ENCODE measurements at places on chromosomes 5 and 9.

DNA sequence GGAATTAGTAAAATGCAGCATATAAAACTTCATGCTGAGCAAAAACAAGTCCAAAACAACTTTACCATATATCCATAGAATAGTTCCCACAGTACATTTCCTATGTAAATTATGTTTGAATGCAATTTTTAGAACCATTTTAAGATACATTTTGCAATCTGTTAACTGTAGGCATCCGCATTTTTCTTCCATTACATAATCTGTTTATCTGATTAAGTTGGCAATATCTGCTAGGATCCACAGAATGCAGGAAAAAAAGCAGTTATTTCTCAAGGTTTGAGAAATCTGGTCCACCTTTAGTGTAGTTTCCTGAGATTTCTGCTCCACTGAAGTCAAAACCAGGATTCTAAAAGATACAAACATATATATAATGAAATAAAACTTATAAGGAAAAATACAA, 6.2 kb downstream of the NUDCD2 start:
- DNase-seq, result no peak

GRCh38 chr5:110865400-110866094, 126.7 kb downstream of the SLC25A46 start:
- peak; percentile 36 for DNase-seq

GRCh38 chr5:59587489-59588337, 305.8 kb downstream of the PDE4D start:
- DNase-seq, result no peak

DNA sequence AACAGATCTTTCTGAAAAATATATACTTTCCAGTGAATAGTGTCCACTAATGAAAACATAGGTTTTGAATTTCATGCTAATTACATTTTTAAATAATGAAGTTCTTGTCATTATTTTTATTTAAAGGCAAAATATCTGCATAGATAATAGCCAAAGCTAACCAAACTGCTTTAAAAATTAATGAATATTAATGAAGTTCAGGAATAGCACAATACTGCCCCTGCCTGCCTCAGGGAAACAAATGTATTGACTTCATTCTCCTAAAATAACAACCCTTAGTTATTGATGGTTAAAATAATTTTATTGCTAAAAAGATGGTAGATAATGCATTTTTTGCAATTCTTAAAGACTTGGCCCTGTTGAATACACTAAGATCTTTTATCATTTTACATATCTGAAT, 103.6 kb upstream of the SSBP2 start:
- no peak for DNase-seq

- no peak for DNase-seq
These were observed 519 bp upstream of the RAD50 start for GRCh38 chr5:132556153-132556762.

DNA sequence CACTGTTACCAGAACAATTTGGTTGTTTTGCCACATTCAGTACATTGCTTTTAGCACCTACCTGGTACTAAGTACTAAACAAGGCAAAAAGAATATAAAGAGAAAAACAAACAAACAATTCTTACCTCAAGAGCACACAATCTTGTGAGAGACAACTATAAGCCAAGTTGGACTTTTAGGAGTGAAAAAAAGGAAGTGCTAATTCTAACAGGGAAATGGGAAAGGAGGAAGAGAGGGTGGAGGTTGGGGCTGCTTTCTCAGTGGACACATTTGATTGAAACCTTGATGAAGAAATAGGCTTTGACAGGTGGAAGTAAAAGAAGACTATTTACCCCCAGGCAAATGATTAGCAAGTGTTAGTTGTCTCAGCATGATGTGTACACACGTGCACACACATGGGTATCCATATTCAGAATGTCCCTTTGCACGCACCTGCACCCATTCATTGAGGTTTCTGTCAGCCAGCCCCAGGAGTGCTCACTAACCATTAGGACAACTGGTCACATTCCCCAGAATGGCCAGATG, 302.6 kb downstream of the ACTL7B start:
- no peak for DNase-seq

DNA sequence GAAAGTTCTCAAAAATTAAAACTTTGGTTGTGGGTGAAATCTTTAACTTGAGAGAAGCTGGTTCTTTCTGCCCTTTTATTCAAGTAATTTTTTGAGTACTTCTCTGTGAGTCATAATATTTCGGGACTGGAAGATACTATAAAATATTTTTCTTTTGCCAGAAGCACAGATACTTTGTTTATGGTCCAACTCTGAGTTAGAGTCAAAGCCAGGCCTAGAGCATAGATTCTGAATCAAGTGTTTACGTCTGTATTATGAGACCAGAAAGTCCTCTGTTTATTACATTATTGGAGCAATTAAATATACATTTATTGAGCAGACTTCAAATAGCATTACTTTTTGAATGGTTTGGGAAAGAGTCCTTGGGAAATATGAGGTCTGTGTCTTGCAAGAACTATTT, 187.9 kb downstream of the FER start:
- no peak for DNase-seq

DNA sequence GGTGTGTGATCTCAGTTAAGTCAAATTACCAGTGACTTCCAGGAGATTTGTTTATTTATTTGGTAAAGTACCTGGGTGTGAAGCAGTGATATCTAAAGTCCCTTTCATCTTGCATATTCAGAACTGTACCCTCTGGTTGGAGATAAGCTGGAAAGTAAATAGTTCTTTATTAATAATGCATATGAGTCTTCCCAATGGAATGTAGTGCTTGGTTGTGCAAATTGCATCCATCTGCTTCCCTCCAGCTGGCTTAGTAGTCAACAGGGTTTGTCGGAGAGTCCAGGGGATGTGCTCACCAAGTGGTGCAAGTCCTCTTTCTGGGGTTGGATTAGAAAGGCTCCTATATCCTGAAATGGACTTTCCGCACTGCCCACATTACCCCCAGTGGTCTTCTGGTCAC, 42.0 kb downstream of the TRPM3 start:
- no peak for DNase-seq

DNA sequence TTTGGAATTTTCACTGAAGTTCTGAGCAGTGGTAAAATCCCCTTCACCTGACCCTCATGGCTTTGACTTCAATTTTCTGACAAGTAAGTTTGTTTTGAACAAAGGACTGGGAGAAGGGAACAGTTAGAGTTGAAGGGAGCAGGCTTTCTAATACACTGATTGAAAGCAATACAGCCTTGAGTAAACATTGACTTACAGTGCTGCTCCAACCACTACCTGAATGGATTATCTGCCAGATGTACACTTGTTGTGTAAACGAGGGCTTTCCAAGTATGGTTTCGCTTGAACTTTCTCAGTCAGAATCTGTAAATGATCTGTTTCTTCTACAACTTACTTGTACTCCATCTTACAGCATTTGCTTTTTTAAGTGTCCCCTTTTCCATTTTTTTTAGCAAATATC, 1414.9 kb upstream of the NUDT12 start:
- DNase-seq, result no peak
